ENCODE measurements at places on chromosomes 2 and 18.

- DNase-seq, result no peak
Observed at GRCh38 chr18:10669441-10670100, 143.7 kb downstream of the NAPG start.

GRCh38 chr2:184597571-184597991, 748 bp upstream of the ZNF804A start:
- no peak for DNase-seq

DNA sequence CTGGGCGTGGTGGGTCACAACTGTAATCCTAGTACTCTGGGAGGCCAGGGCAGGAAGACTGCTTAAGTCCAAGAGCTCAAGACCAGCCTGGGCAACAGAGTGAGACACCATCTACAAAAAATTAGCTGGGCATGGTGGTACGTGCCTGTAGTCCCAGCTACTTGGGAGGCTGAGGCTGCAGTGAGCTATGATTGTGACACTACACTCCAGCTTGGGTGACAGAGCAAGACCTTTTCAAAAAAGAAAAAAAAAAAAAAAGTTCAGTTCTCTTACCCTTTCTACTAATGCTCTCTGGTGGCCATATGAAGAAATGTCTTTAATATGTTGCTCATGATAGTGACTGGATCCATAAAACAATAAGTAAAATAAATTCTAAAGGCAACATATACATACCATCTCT, 14.9 kb downstream of the TYW5 start:
- peak; percentile 40 for DNase-seq

- no peak for DNase-seq
Observed at GRCh38 chr2:165044505-165045303, 89.4 kb upstream of the SLC38A11 start.

DNA sequence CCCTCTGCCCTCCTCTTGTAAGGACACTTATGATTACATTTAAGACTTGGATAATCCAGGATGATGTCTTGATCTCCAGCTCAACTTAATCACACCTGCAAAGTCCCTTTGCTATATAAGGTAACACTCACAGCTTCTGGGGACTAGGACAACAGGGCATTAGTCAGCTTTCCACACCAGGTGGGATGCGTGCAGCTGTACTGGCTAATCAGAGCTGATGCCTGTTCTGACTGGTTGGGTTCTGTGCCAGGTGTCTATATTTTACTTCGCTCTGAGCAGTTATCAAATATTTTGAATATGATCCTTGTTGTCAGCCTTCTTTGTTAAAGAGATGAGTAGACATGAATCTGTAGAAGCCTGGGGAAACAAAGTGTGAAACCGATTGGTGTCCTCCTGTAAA, 115.5 kb upstream of the ATP8B1 start:
- DNase-seq, result no peak

Measured in DMS 273 treated with DMSO at 0.1 percent for 48 hours (cell line).